ENCODE measurements at places on chromosomes 4 and X.
A peak's percentile ranks its signal among the peaks of the same experiment; 100 is the strongest.

GRCh38 chr4:76620723-76621468, 185.9 kb downstream of the SHROOM3 start:
- no peak for DNase-seq

- no peak for DNase-seq
Measured at GRCh38 chrX:151970027-151970426, 4.4 kb downstream of the GABRE start.

DNA sequence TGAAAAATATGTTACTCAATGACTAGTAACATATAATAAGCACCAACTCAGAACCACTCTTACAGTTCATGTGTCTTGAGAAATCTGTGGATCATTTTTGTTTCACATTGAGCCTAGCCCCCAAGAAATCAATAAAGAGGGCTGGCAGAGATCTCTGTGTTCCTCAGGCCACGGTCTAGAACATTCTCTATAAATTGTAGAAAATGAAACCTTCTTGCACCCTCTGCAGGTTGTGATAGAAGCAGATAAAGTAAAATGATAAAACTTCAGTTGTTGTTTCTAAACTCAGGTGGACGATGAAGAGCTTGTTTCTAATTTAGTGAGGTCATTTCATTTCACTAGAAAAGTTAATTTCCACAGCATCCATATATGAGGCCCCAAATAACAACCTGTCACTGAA, 182.7 kb downstream of the KIT start:
- no peak for DNase-seq

- no peak for DNase-seq
Measured at GRCh38 chrX:40247848-40248622, 150.3 kb upstream of the BCOR start.

DNA sequence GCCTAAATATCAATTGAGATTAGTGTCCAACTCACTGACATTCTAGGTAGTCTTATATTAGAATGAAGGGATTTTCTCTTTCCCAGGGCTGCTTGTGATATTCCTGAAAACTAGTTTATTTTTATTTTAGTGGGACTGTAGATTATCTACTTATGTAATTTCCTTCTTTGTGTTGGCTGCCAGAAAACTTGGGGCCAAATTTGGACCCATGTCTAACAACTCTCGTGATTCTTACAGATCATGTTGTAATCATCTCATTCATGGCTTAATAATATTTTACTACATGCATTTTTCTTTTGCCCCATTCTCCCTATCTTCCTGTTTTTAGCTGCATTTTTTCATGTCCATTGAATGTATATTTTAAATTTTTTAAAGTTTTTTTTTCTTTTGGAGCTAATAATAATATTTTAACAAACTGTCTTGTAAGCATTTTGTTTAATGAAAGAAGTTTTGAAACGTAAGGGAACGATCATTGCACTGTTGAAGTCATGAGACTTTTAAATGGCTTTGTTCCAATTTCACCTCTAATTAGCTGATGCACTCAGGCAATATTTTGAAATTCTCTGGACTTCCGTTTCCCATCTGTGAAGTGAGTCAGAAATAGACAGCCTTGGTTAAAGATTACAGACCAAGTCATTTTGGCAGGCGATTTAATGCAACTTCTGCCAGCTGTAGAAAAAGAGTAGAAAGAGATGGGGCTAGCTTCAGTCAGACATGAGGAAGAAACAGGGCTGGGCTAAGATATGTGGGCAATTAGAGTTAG, 14.3 kb upstream of the TDO2 start:
- DNase-seq: peak; percentile 32

DNA sequence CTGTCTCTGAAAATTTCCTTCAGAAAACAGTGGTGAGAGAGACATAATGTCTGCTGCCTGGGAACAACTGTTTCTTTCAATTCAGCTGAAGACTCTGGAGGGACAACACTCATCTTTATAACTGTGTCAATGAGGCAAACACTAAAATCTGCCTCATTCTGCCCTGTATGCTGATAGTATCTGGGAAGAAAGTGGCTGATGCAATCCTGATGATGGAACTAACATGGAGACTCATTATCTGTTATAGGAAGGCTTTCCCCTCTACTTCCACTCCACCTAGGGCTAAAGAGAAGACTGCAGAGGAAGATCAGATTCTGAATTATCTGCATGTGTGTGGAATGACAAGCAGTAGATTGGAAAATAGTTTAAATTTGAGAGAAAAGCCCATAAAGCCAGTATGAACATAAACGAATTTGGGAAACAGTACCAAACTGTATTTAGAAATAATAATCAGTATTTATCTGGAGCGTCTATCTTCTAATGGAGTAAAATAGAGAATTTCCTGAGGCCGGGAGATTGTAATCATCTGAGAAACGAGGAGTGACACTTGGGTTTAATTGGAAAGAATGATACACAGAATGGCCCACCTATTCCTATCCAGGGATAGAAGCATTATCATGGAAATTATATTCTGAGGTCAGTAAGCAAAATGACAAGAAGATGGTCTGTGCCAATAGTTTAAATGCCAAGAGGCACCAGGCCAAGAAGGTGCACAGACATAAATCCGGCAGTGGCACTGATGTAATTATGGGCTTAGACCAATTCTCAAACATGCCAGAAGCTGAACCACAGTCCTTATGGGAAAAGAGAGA, 85.4 kb downstream of the SHISA3 start:
- no peak for DNase-seq

DNA sequence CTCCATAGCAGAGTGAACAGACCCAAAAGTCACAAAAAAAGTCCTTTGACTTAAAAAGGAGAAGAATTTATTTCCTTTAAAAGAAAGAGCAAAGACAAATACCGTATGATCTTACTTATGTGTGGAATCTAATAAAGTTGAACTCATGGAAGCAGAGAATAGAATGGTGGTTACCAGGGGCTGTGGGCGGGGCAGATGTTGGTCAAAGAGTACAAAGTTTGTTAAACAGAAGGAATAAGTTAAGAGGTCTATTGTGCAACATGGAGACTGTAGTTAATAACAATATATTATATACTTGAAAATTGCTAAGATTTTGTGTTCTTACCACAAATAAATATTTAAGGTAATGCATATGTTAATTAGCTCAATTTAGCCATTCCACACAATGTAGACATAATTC, 173.3 kb upstream of the S100G start:
- DNase-seq: no peak

- peak; percentile 8 for DNase-seq
Measured at GRCh38 chr4:29538889-29539646, 1181.1 kb upstream of the PCDH7 start.

GRCh38 chr4:34771632-34772031, 1472.7 kb downstream of the ARAP2 start:
- DNase-seq: no peak

GRCh38 chr4:142475663-142476062, 370.4 kb downstream of the INPP4B start:
- DNase-seq: no peak

DNA sequence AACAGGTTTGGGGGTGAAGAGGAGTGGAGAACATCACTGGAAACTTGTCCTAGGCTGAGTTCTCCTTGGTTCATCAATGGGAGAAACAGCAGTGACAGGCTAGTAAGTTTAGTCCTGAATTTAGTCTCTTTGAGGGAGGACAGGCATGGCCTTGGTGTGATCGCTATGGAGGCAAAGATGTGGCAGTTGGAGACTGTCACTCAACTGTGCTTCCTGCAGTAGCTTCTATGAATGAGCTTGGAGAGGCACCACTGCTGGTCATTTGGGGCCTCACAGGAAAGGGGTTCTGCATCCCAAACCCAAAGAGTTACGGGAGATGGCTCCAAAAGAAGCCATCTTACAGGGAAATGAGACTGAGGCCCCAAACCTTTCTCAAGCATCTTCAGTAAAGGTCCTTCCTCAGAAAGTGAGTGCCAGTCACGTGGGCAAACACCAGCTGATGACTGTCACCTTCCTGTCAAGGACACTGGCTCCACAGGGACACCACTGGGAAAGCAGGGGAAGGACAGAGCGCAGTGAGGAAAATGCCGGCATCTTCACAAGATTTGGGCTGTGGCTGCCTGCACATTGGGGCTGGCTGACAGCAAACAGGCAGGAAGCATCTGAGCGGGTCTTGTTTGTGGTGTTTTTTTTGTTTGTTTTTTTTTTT, 7.2 kb downstream of the MRFAP1 start:
- no peak for DNase-seq

GRCh38 chrX:43269201-43269600, 386.9 kb upstream of the MAOA start:
- no peak for DNase-seq

DNA sequence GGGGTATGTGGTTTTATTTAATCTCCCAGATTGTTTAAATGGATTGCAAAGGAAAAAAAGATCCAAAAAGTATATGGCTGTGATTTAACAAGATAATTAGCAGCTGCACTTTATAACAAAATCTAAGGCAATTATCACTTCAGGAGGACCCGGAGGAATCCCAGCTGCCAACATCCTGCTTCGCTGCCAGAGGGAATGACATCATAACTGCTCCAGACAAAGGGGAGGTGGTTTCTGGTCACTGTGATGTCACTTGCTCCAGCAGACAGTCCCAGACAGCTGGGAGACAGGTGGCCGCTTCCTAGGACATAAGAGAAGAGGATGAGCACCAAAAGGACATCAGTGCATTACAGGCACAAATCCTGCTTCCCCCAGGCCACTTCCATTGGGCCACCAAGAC, 371.0 kb downstream of the BCOR start:
- peak; percentile 9 for DNase-seq

DNA sequence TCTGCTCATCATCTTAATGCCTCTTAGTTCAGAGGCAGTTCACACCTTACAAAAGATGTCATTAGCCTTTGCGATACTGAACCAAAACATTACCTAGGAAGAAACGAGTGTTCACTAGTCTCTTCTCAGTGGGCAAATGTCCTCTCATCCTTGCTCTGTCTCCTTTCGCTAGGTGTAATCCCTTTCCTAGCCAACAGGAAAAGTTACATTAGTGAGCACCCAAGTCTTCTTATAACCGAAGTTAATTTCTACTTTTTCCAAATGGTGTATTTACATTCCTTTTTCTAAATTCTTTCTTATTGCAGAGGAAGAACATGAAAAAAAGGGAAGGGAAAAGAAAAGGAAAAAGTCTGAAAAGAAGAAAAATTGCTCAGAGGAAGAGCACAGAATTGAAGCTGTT, 46.9 kb downstream of the SMIM31 start:
- no peak for DNase-seq

DNA sequence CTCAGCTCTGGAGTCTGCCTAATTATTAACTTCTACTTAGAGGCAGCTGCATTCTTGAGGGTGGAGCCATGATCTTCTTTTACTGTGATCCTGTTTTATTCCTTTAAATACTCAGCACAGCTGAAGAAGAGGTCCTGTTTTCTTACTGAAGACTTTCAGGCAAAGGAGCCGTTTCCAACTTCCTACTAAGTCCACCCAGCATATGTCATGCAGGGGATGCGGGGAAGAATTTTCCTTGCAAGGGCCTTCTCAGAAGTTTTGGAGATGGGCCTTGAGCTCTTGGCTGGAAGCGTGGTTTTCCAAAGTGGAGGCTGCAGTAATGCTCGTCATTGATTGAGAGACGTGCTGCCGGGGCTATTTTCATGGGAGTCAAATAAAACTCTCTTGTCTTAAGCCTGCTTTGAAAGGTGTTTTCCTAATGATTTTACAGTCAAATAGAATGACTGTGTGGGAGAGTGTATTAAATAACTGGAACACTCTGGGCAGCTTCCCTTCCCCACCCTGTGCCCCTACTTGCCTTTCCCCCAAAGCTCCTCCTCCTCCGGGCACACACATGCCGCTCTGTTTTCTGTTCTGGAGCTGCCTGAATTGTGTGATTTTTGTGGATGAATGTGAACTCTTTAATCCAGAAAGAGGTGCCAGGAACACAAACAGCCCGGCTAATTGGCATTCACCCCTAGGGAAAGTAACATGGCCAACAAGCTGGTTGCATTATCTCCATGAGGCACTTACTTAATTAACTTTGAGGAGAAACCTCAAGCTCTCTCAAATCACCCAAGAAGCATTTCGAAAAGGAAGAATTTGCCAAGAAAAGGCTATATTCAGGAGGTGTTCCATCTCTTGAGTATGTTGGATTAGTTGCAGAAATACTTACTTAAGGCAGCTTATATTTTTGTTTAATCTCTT, 28.1 kb downstream of the FGF2 start:
- DNase-seq: no peak

DNA sequence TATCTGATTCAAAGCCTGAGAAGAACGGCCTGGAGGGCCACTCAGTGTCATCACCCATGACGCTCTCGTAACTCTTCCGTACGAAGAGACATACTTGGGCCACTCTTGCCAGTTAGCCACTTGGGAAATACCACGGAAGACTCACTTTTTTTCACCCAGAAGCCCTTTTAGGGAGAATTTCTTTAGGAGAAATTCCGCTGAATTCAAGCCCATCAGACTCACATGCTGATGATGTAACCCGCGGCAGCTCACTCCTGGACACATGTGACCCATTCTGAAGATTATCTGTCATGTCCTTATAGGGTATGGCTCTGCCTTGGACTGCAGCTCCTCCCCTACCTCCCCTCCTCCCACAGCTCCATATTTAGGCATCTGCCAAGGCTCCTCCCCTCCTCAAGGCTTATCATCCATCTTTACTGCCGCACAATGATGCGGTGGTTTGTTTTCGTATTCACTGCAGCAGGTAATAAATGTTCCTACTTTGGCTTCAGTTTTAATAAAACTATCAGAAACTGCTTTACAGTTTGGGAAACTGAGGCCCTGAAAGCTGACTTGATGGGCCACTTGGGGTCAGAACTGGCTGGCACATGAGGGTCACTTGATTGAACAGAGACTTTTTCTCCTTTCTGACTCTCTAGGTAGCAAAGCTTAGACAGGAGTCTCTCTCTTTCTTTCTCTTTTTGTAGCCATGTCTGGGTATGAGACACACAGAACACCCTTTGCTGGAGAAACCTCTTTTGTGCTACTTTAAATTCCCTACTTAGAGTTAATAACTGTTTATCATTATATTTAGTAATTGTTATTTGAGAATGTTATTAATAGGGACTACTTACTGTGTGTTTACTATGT, 42.1 kb downstream of the RHOH start:
- DNase-seq: peak; percentile 51

DNA sequence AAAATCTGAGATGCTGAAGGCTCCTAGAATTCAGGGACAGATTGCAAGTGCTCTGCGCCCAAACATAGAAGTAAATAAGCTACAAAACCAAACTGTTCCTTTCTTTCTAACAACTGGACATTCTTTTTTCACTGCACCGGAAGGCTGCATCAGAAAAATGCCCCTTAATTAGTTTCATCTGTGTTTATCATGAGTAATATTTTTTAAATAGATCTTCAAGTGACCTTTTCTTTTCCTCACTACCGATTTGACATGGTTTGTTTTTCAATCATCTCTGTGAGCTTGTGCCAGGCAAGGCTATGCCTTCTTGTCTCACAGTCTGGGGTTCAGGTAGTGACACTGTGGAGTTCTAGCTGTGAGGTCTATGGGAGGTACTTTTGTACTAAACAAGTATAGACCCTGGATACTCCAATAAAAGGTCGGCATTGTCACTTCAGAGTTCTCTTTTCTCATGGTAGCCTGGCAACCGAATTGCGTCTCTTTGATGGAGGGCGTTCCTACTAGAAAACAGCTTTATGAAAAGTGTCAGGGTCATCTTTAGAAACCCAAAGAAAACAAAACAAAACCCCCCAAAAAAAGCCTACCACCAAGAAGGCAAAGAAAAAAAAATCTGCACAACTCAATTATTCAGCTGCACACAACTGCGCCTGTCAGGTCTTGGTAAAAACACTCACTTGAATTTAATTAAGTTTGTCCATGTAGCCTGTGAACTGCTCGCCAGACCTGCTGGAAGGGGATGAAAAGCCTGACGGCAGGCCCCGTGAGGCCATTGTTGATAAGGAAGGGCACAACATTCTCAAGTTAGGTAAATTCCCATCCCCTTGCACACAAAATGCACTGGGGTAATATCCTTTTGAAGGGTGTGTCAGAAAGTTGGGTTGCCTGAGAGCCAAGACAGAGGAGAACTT, 22.8 kb upstream of the ADAMTS3 start:
- no peak for DNase-seq

GRCh38 chrX:149650162-149650561, 18.6 kb upstream of the TMEM185A start:
- DNase-seq: no peak

Data from NB4 (cell line).